ENCODE measurements at places on chromosomes 2 and 18. TPM values are rescaled to one million over a fixed set of nuclear protein-coding genes. Genes with fewer than 3 reads are reported as not detected.

DNA sequence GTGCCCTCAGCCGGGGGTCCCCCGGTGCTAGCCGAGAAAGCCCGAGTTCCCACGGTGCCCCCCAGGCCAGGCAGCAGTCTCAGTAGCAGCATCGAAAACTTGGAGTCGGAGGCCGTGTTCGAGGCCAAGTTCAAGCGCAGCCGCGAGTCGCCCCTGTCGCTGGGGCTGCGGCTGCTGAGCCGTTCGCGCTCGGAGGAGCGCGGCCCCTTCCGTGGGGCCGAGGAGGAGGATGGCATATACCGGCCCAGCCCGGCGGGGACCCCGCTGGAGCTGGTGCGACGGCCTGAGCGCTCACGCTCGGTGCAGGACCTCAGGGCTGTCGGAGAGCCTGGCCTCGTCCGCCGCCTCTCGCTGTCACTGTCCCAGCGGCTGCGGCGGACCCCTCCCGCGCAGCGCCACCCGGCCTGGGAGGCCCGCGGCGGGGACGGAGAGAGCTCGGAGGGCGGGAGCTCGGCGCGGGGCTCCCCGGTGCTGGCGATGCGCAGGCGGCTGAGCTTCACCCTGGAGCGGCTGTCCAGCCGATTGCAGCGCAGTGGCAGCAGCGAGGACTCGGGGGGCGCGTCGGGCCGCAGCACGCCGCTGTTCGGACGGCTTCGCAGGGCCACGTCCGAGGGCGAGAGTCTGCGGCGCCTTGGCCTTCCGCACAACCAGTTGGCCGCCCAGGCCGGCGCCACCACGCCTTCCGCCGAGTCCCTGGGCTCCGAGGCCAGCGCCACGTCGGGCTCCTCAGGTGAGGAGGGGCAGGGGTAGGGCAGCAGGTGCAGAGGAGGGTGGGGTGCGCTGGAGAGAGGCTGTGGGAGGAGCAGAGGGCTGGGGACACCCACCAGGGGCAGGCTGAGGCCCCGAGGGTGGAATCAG, 14.1 kb upstream of the GMPPA start:
- peak; percentile 95 for DNase-seq

RNF149 gene
- total RNA-seq: 70.1 TPM

DNA sequence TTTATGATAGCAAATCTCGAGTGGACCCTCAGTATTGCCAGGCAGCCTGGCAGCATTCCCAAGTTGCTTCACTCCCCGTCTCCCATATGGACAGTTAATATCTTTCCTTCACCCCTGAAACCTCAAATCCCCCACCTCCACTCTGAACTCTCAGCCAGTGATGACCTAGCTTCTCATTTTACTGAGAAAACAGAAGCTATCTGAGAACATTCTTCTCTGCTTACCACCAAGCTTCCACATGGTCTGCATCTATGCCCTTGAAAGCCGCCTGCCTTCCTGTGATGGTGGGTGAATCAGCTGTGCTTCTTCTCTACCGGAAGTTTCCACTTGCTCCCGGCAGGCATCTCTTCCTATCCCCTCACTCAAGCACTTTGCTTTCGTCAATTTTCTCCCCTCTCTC, 529.2 kb downstream of the EPHA4 start:
- DNase-seq: no peak

GRCh38 chr2:13676269-13676668, 956.2 kb upstream of the LRATD1 start:
- DNase-seq: peak; percentile 47

DNA sequence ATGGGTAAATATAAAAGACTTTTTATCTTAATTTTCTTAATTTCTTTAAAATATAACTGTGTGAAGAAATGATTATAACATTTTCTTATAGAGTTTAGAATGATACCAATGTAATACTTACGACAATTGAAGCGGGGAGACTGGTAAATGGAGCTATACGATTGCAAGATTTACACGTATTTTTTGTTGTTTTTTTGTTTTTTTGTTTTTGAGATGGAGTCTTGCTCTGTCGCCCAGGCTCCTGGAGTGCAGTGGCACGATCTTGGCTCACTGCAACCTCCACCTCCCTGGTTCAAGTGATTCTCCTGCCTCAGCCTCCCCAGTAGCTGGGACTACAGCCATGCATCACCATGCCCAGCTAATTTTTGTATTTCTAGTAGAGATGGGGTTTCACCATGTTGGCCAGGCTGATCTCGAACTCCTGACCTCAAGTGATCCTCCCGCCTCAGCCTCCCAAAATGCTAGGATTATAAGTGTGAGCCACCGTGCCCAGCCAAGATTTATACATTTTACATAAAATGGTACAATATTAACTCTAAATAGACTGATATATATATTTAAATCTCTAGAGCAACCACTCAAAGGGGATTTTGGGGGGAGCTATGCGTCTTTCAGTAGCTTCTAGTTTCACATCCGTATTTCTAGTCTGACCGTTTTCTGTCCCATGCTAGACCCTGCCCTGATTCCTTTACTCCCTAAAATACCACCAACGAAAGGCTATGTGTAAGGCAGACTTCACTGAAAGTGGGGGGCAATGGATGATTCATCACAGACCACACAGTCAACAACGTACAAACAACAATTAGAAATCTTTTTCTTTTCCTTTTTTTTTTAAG, 28.2 kb upstream of the ATG16L1 start:
- DNase-seq: no peak

- DNase-seq: no peak
Observed at GRCh38 chr2:88859461-88859860, 168.0 kb downstream of the RPIA start.

Data from osteoblast (primary cell).